ENCODE measurements at places on chromosomes 12 and 14. TPM values are rescaled to one million over a fixed set of nuclear protein-coding genes. Genes with fewer than 3 reads are reported as not detected.

GRCh38 chr12:78968226-78968625 lies 103.7 kb downstream of the SYT1 start:
- DNase-seq, result no peak

The KLHL33 gene
- 2.8 TPM for total RNA-seq

DNA sequence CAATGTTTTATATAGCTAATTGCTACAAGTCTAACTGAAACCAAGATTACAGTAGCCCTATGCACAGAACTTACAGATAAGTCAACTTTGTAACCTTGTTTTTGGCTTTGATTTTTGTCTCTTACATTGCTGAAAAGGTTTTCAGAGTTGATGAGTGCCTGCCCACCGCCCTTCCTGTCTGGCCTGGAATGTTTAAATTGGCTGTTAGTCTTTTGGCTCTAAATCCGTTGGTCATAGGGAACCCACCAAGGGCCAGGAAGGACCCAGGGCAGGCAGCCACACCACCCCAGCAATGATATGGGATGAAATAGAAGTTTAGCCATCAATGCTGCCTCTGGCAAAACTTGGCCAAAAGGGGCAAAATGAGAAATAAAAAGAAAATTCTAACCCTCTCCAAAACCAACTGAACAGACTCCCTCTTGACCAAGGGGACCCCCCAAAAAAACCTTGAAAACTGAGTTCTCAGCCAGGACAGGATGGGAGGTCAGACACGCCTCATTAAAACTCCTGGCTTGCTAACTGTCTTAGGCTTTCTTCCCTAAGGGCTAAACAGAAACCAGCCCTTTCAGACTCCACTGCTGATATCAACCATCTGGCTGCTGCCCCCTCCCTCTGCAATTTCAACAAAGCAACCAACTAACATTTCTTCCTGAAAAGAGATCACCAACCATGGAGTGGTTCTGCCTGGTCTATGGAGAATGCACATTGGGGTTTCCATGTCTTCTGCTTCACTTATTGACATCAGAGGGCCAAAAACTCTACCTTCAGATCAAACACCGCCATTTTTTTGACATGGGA lies 242.1 kb upstream of the NOS1 start:
- DNase-seq, result no peak

GRCh38 chr14:37791384-37792036 lies 196.1 kb downstream of the TTC6 start:
- DNase-seq, result no peak

The GLT1D1 gene
- total RNA-seq, result not detected

- DNase-seq, result no peak
These were observed 1.0 kb downstream of the NUAK1 start for GRCh38 chr12:106137530-106138356.

Data from uterus (tissue), 4 donors.